Thyroid gland (tissue), 4 donors: ENCODE measurements at places on chromosomes 7 and 10.

GRCh38 chr7:45036796-45037195 lies 36.8 kb downstream of the CCM2 start:
- DNase-seq = no peak

GRCh38 chr10:10039595-10039994 lies 978.1 kb upstream of the CELF2 start:
- no peak for DNase-seq

- peak; percentile 17 for DNase-seq
Measured at GRCh38 chr10:125343118-125343925, 183.0 kb upstream of the CTBP2 start.

DNA sequence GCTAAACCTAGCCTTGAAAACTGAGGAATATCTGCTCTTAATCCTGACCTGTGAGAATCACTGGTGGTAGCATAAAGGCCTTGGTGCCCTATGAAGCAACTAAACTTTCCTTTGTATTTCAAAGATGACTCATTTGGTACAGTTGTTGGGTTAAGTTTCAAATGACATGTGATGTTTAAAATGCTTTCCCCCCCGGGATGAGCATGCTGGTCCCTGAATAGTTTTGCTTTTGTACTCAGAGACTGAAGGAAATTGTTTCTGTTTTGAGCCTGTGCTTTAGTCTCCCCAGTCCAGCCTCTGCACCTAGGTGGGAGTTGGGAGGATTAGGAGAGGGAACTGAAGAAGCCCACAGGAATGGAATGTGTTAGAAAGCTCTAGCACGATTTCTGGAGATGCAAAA lies 258.9 kb upstream of the NPY start:
- DNase-seq = no peak

DNA sequence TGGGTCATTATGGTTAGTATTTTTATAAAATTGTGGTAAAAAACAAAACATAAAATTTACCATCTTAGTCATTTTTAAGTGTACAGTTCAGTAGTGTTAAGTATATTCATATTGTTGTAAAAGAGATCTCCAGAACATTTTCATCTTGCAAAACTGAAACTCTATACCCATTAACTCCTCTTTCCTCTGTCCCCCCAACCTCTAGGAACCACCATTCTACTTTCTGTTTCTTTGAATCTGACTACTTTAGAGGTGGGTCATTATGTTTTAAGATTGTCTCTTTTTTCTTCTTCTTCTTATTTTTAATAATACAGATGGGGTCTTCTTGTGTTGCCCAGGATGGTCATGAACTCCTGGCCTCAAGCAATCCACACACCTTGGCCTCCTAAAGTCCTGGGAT lies 84.1 kb downstream of the DOCK4 start:
- DNase-seq = no peak

- peak; percentile 62 for DNase-seq
Measured at GRCh38 chr7:30469303-30469702, 9.3 kb downstream of the NOD1 start.

GRCh38 chr10:77164616-77165311 lies 472.8 kb downstream of the KCNMA1 start:
- no peak for DNase-seq

GRCh38 chr7:92695308-92696261 lies 105.4 kb upstream of the FAM133B start:
- peak; percentile 33 for DNase-seq

DNA sequence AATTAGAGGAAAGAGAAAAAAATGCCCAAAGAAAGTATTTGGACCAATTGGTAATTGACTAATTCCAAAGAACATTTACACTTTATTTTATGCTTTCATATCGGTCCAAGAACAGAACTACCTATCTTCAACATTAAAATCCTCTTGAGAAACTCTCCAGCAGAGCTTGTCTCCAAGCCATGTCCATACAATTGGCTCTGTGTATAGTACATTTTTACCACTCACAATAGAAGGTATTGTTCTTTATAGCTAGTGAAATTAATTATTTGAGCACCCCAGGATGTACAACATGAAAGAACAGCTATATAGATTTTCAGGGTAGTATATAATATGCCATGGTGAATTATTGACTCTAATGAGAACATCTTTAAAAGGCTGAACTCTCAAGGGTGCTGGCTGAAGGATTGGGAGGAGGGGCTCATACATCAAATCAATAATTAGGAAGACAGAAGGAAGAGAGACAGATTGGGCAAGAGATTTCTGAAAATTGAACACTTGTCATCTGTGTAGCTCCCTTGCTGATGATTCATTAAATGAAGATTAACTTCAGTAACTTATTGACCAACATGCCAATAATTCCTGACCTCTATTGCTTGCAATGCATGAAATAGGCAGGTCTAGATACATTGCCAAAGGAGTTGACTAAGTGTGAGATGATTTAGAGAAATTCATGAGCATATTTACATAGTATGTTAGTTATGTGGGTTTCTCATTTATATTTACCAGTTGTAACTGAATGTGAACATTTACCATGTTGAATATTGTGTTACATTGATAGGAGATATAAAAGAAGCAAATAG lies 249.7 kb downstream of the MTERF1 start:
- DNase-seq = no peak

- no peak for DNase-seq
Measured at GRCh38 chr7:131869986-131870385, 313.6 kb upstream of the PODXL start.

GRCh38 chr7:100674411-100675104 lies 1.0 kb downstream of the GNB2 start:
- peak; percentile 45 for DNase-seq

DNA sequence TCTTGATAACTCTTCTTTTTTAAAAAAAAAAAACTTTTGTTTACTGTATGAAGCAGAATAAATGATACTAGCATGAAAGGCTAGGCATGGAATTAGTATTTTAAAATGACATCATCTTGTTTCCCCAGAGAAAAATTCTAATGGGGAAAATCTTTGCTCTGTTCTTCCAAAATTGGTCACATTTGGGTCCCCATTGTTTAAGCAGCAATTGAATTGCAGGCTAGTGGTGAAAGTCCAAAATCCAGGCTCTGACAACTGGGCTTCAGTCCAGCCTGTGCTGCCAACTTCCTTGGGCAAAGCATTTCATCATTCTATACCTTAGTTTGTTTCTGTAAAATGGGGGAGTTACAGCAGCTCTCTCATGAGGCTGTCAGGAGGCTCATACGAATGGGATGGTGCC lies 726.4 kb downstream of the KCNMA1 start:
- no peak for DNase-seq

DNA sequence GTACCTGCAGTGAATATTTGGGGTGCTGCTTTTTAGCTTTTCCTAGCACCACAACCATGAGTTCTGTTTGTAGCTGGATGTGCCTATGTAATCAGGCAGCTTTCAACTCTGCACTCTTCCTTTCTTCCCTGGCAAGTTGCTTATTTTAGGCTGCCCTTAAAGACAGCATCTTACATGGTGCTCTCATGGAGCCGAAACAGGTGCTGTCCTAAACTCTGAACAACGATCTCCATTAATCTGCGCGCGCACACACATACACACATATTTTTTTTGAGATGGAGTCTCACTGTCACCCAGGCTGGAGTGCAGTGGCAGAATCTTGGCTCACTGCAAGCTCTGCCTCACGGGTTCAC lies 9.1 kb downstream of the RPS24 start:
- no peak for DNase-seq

- DNase-seq = no peak
Measured at GRCh38 chr10:17353568-17354300, 100.7 kb downstream of the ST8SIA6 start.

- DNase-seq = no peak
Measured at GRCh38 chr10:73866621-73867020, 7.7 kb downstream of the CAMK2G start.

GRCh38 chr7:34309116-34309515 lies 348.9 kb upstream of the NPSR1 start:
- DNase-seq = no peak
